ENCODE measurements at places on chromosomes 6 and 20. TPM values are rescaled to one million over a fixed set of nuclear protein-coding genes. Genes with fewer than 3 reads are reported as not detected.

- DNase-seq, result no peak
Observed at GRCh38 chr20:35284992-35285805, 627 bp upstream of the EIF6 start.

DNA sequence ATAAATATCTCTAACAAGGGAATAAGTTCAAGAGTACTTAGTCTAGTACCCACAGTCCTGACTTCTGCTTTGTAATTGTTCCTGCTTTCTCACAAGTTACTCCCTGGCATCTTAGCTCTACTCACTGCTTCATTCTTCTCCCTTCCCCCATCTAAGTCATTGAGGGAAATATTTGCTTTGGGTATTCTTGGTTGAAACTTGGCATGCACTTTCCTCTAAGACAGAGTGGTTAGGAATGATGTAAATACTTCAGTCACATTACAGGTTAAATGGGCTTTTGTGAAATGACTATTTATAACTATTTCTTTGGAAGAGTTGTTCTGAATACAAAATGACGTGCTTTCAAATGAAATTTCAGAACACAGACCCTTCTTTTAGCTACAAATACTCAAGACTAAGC is 67.7 kb upstream of the PLEKHG1 start:
- no peak for DNase-seq

DNA sequence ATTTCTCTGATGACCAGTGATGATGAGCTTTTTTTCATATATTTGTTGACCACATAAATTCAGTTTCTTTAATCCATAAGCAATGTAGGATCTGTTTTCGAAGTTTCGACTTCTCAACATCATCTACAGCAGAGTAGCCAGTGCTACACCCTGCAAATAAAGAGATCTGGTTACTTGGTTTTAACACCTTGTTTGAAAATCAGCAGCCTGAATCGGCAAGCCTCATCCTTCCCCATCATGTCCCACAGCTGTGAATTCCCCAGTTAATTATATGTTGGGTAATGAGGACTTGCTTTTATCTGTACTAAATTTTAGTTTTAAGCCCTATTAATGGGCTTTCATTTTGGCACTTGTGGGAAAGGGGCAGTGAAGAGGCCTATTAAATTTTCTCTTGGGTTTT is 80.6 kb downstream of the BMP2 start:
- DNase-seq, result no peak

- DNase-seq, result no peak
Observed at GRCh38 chr6:7418238-7418905, 28.8 kb downstream of the RIOK1 start.

FBXO5 gene
- 24.1 TPM for total RNA-seq
